ENCODE measurements at places on chromosomes 3 and 15. TPM values are rescaled to one million over a fixed set of nuclear protein-coding genes. Genes with fewer than 3 reads are reported as not detected.
A peak's percentile ranks its signal among the peaks of the same experiment; 100 is the strongest.

GRCh38 chr3:86951322-86951721, 39.6 kb downstream of the VGLL3 start:
- DNase-seq = no peak
- H3K4me3 ChIP-seq = no peak overlapping the region
- no peak overlapping the region for H3K27ac ChIP-seq
- H3K36me3 ChIP-seq = no peaks in the 10 kb centered on the region
- no peaks in the 10 kb centered on the region for H3K4me1 ChIP-seq

DNA sequence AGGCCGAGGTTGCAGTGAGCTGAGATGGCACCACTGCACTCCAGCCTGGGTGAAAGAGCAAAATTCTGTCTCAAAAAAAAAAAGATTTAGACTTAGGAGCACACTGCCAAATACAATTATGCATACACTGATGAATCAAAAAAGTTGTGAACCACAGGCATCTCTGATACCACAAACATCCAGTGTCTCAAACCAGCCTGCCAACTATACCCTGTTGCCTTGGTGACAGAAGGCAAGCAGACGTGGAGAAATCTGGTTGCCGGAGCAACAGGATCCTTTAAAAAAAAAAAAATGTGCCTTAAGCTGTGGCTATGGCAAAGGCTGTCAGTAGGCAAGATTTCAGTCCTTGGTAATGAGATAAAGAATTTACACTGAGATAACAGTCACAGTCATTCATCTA, 202.3 kb downstream of the NEK10 start:
- no peaks in the 10 kb centered on the region for H3K27me3 ChIP-seq
- no peaks in the 10 kb centered on the region for H3K4me1 ChIP-seq
- no peak for DNase-seq
- H3K36me3 ChIP-seq = no peaks in the 10 kb centered on the region

LNP1 gene
- 1.1 TPM for total RNA-seq

DNA sequence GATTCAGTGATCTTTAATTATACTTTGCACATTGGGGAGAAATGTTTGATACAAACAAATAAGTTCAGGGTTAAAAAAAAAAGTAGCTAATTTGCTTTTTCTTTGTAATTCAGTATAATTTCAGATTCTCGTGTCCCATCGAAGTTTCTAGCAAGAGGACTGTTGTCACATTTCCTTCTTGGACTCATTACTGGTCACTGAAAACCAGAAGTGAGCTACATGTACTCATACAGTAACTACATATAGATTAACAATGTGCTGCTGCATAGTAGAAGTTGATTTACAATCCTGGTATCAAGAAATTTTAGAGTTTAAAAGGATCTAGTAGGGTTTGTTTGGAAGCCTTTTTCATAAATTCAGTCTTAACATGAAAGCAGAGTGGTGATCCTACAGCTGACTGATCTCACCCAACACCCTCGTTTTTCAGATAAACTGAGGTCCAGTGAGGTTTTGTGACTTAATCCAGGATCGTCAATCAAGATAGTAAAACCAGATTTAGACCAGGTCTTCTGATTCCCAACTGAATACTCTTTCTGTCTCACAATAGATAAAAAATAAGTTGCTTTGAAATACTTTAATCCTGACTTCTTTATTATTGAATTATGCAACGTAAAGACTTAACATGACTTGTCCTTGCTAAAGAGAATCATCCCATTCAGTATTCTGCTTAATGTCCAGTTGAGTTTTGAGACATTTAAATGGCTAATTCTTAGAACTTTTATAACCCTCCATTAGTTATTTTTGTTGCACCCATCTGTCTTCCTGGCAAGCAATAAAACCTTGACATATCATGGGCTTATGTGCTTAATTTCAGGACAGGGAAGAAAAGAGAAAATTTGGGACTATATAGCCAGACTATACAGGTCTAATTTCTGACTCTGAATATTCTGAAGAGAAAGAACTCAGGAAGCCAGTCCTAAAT, 2.8 kb downstream of the SEC62 start:
- DNase-seq = no peak
- H3K27me3 ChIP-seq = no peaks in the 10 kb centered on the region
- H3K4me3 ChIP-seq = no peak overlapping the region
- peaks cover 24% of the 10 kb centered on the region for H3K36me3 ChIP-seq
- H3K27ac ChIP-seq = no peak overlapping the region
- H3K4me1 ChIP-seq = peaks cover 41% of the 10 kb centered on the region

GRCh38 chr15:58478579-58478978, 46.8 kb downstream of the LIPC start:
- H3K27me3 ChIP-seq = no peaks in the 10 kb centered on the region
- no peak overlapping the region for H3K4me3 ChIP-seq
- H3K27ac ChIP-seq = peak overlapping the region; percentile 94
- peaks cover 14% of the 10 kb centered on the region for H3K36me3 ChIP-seq

DNA sequence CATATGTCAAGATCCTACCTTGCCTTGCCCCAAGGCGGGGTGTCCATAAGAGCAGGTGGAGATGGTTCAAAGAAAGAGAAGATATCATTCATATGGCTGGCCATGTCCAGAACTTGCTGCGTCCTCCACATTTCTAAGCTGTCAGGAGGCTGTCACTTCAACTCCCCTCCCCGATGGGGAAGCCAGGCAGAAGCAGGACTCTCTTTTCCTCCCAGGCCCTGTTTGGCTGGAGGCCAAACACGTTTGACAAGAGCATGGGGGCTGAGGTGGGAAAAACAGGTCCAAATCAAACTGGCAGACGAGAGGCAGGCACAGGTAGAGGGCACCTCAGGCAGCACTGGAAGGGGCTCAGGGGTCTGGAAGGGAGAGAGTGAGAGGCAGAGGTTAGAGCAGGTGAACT, 37.7 kb downstream of the MESD start:
- peaks cover 3% of the 10 kb centered on the region for H3K4me1 ChIP-seq
- H3K27me3 ChIP-seq = no peaks in the 10 kb centered on the region
- H3K27ac ChIP-seq = no peak overlapping the region
- no peak for DNase-seq
- no peak overlapping the region for H3K4me3 ChIP-seq

DNA sequence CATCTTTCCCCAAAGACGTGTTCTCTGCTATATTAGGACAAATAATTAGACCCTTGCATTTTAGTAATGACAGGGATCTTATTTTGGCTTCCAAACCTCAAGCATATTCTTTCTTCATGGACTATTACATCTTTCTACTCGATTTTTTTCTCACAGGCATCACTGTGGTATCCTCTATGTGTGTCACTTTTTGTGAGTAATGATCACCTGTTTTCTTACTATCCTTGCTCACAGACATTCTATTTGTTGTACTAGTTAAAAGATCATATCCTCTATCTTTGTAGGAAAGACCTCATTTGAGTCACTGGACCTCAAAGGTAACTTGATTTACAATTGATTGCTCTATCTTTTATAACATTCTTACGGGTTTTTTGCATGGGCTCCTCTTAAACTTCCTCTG, 6.8 kb downstream of the C3orf80 start:
- no peaks in the 10 kb centered on the region for H3K4me1 ChIP-seq
- no peak overlapping the region for H3K27ac ChIP-seq
- no peak overlapping the region for H3K4me3 ChIP-seq
- no peak for DNase-seq

DNA sequence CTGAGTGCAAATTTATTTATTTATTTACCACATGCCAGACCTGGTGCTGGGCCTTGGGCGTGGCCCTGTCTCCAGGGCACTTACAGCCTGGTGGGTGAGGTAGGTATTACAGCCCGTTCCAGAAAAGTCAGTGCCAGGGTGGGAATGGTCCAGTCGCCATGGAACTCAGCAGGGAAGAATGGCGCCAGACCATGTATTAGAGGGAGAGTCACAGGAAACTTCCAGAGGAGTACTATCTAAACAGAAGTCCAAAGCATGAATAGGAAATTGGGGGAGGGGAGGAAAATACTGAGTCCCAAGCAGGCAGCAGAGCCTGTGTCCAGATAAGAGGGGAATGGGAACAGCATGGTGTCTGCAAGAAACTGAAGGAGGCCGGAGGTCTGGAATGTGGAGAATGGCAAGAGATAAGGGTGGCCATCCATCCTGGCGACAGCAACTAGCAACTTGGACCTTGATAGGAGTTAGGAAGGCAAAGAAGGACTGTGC, 27.0 kb downstream of the SH3BP5 start:
- H3K4me3 ChIP-seq = no peak overlapping the region
- H3K4me1 ChIP-seq = peaks cover 42% of the 10 kb centered on the region
- no peaks in the 10 kb centered on the region for H3K27me3 ChIP-seq
- peaks cover 17% of the 10 kb centered on the region for H3K36me3 ChIP-seq
- DNase-seq = no peak

DNA sequence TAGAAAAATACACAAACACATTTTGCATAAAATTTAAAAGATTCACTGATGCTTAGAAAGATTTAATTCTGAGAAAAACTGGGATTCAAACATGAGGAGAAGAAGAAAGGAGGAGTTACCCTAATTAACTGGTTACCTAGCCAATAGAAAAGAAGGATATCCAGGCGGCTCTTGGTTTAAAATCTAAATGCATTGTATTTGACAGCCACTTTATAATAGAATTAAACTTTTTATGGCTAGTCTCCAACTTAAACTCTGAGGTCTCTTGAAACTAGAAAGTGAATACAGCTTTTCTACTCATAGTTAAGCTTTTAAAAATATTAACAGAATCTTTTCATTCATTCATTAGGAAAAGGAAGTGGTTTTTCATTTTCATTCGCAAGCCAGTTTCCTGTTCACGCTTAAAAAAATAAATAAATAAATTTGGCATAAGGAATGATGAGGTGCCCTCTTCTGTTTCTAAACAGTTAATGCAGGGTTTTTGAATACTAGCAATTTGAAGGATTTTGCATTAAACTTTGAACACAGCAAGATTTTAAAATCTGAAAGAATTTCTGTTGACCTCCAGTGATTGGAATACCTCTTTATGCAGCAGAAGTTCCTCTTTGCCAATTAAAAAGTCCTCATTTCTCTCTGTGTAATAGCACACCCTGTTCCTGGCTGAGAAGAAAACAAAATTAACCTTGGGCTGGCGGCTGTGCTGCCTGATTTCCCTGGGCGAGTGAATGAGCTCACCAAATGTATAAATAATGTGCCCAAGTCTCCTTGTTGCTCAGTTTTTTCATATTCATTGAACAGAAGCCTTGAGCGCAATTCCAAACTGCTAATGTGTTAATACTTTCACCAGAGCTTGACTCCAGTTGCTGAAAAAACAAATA, 105.1 kb downstream of the ZMAT3 start:
- peaks cover 2% of the 10 kb centered on the region for H3K27me3 ChIP-seq
- peak overlapping the region; percentile 22 for H3K4me3 ChIP-seq
- no peak overlapping the region for H3K27ac ChIP-seq
- peaks cover 3% of the 10 kb centered on the region for H3K36me3 ChIP-seq

DNA sequence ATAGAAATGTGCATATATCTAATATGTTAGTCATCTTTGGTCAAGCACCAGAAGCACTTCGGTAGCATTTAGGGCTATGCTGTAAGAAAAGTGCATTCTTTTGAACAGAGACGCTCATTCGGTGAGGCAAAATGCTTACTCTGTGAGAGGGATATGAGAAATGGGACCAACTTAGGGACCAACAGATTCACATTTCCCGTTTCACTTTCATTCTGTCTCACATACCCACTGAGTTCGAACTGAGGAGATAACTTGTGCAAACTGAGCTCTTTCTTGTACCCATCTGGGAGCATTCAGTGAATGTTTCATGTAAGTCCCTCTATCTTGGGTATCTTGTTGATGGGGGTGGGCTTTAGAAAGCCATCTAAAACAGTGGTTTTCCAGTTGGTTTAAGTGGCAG, 135.3 kb downstream of the FEZF2 start:
- DNase-seq = no peak
- H3K4me1 ChIP-seq = no peaks in the 10 kb centered on the region
- no peak overlapping the region for H3K27ac ChIP-seq
- H3K27me3 ChIP-seq = peaks cover 12% of the 10 kb centered on the region
- no peaks in the 10 kb centered on the region for H3K36me3 ChIP-seq
- no peak overlapping the region for H3K4me3 ChIP-seq

DNA sequence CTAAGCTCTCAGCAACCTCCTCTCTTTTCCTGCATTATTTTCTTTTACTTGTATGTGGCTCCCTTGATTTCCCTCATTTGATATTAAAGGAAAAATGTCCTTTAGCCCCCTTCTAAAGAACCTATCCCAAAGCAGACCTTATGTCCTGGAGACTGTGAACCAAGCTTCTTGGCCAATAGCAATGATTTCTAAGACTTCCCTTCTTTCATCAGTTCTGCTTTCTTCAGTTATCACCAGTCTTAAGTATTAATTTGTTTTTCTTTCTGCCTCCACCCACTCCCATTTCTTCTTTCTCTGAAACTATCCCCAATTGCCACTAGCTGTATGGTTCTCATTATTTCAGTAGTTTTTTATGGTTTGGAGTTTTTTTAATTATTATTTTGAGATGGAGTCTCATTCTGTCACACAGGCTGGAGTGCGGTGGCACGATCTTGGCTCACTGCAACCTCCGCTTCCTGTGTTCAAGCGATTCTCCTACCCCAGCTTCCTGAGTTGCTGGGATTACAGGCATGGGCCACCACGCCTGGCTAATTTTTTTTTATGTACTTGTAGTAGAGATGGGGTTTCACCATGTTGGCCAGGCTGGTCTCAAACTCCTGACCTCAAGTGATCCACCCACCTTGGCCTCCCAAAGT, 12.1 kb downstream of the TMOD3 start:
- DNase-seq = no peak
- H3K4me3 ChIP-seq = peak overlapping the region; percentile 15
- H3K27ac ChIP-seq = no peak overlapping the region
- no peaks in the 10 kb centered on the region for H3K27me3 ChIP-seq
- peaks cover 3% of the 10 kb centered on the region for H3K36me3 ChIP-seq

ALPK3 gene
- total RNA-seq = 0.17 TPM

- no peak overlapping the region for H3K4me3 ChIP-seq
- DNase-seq = no peak
- H3K4me1 ChIP-seq = no peaks in the 10 kb centered on the region
- no peaks in the 10 kb centered on the region for H3K36me3 ChIP-seq
- no peak overlapping the region for H3K27ac ChIP-seq
- no peaks in the 10 kb centered on the region for H3K27me3 ChIP-seq
Measured at GRCh38 chr15:33358306-33358705, 47.5 kb downstream of the RYR3 start.

DNA sequence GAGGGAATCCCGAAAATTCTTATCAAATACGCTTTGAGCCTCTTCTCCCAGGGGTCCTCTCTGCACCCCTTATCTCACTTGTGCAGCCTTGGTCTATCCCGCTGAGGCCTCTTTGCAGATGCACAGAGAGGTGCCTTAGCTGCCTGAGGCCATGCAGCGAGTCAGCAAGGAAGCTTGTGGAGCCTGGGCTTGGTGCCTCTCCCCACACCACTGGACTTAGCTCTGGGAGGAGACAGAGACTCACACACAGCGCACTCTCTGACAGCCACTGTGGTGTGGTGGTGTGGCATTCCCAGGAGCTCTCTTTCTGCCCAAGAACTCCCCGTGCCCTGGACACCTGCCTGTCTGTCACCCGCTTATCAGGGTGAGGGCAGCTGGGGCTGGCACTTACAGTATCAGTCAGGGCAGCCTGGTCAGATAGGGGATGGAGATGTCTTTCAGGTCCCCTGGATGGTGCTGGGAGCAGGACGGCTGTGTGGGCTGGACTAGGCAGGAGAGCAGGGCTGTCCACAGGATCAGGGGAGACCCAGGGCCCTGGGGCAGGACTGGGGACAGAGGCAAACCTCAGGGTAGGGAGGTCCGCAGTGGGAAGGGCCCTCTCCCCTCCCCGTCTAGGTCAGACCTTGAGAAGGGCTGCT, 10.2 kb upstream of the LINGO1 start:
- no peak overlapping the region for H3K27ac ChIP-seq
- no peaks in the 10 kb centered on the region for H3K36me3 ChIP-seq
- H3K4me3 ChIP-seq = no peak overlapping the region

GOLGA6L25 gene
- total RNA-seq = not detected

Data from activated naive CD8-positive, alpha-beta T cell treated with anti-CD3 and anti-CD28 coated beads, Interleukin-2, amount 10 ng/mL, durations not matched to agents 7 days and 5 days (primary cell).